CD4-positive, alpha-beta T cell treated with Interleukin-4 for 1 hour (primary cell): ENCODE measurements at places on chromosomes 7 and 10.
A peak's percentile ranks its signal among the peaks of the same experiment; 100 is the strongest.

DNA sequence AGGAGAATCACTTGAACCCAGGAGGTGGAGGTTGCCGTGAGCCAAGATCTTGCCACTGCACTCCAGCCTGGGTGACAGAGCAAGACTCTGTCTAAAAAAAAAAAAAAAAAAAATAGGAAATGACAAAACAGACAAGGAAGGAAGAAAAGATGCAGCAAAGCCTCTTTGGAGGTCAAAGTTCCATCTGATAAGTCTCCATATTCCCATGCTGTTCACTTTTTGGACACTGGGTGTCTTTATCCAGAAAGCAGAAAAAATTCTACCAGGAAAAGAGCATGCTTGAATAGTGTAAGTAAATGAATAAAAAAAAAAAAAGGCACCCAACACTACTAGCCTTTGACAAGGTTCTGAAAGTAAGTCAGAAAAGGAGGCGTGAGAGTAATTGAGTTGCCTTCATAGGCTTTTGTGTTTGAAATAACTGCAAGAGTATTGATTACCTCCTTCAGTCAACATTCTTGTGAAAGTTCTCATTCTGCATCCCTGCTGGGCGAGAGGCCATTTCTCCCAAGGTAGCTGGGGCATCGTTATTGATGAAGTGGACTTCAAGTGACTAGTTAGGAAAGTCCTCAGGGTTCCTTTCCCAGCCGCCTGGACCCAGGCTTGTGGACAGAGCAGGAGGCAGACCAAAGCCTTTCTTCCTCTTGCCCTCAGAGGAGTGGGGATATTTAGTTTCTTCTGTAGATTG lies 133.3 kb upstream of the KIF5B start:
- no peak for DNase-seq

DNA sequence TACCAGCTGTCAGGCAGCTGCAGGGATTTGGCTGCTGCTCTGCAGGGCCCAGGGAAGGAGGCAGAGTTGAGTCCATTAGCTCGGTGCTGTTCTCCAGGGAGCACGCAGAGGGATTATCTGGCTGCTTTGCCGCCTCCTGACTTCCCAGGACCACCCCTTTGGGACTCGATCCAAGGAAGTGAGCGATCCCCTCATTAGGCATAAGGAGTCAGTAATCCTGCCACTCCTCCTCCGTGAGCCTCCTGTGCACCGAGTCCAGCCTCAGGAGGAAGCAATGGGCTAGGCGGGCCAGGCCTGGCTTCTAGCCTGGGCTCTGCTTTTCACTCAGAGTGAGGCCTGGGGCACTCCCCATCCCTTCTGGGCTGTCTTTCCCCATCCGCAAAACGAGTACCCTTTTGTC lies 417.9 kb downstream of the RPS24 start:
- no peak for DNase-seq

- no peak for DNase-seq
Observed at GRCh38 chr10:71747551-71748523, 25.5 kb downstream of the VSIR start.

DNA sequence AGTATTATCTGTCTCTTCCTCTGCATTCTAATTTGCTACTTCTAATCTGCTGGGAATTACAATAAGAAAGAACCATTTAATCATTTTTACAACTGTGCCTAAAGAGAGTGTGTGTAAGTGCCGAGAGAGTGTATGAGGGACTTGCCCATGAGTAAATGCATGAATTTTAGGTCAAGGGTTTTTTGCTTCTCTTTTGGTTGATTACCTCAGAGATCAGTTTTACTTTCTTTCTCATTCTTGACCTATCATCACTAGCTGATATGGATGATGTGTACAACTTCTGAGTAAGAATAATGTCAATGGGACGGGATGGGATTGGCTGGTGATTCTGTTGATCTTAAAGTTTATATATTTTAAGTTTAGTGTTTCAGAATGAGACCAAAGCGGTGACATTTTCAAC lies 47.8 kb downstream of the IKZF1 start:
- peak; percentile 93 for DNase-seq

DNA sequence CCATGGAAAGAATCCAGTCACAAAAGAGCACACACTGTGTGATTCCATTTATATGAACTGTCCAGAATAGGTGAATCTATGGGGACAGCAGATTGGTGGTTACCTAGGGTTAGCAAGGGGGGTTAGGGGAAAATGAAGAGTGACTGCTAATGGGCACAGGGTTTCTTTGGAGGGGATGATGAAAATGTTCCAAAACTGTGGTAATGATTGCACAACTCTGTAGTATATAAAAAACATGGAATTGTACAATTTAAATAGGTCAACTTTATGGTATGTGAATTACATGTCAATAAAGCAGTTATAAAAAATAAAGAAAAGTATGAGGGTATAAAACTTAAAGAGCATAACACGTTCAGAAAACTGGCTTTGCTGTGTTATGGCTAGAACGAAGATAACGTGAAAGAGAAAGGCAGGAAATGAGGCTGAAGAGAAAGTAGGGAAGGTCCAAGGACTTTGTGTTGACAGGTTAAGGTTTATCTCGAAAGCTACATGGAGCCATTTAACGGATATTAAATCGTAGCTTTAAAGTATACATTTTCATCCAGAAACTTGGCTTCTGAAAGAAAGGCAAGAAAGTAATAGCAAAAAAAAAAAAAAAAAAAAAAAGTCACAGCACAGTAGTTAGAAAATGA lies 26.4 kb upstream of the MSS51 start:
- no peak for DNase-seq

DNA sequence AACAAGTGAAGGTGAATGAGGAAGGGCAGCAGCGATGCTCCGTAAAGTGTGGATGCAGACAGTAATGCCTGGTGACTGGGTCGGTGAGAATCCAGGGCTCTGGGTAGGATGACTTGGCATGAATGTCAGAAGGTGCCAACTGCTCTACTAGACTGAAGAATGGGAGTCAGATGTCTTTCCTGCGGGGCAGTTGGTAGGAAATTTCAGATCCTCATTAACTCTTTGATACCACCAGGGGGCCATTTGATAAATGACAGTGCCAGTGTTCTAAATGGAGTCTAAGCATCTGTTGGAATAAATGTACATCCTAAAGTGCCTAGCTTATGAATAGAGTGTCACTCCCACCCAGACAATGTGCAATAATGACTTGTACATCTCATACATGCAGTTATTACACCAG lies 462.0 kb downstream of the GRM8 start:
- no peak for DNase-seq

DNA sequence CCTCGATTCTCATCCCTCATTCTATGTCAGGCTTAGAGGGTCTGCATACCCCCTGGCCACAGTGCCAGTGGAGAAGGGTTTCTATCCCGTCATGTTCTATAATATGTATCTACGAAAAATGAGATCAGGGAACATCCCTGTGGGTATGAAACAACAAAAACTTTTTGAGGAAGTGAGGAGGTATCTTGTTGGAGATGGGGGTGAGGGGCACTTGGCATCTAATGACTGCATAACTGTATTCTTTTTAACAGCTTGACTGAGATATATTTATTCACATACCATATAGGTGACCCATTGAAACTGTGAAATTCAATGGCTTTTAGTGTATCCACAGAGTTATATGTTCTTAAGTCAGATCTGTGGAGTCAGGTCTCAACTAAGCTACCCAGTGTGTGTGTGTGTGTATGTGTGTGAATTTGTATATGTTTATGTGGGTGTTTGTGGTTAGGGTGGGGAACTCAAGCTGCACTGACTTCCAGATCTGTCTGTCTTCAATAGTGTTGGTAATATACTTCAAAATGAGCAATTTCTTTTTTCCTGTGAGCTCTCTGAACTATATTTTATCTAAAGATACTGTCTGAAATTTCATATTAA lies 528.9 kb downstream of the CNTNAP2 start:
- DNase-seq = no peak

GRCh38 chr7:108497082-108497725 lies 28.7 kb downstream of the PNPLA8 start:
- peak; percentile 47 for DNase-seq

GRCh38 chr7:87220734-87221215 lies 1.2 kb upstream of the TMEM243 start:
- no peak for DNase-seq

DNA sequence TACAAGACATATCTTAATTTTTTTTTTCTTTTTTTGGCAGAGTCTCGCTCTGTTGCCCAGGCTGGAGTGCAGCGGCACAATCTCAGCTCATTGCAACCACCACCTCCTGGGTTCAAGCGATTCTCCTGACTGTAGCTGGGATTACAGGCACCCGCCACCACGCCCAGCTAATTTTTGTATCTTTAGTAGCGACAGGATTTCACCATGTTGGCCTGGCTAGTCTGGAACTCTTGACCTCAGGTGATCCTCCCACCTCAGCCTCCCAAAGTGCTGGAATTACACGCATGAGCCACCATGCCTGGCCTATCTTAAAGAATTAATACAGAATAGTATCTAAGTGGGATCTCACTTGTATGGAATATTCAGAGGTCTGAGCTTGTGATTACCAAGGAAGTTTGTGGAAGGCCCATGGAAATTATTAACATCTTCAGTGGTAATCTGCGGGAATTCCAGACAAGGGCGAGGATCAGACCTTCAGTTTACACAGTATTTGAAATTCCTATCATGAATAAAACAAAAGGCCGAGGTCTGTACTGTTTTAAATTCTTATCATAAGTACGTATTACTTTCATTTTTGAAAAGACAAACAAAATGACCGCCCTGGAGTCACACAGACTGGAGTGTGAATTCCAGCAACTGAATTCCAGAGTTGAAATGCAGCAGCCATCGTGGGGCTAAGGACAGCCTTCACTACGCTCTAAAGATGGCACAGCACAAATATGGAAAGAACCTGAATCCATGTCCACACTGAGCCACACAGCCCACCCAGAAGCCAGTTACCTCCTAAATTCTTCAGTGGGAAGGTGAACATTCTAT lies 16.7 kb downstream of the GPRIN2 start:
- DNase-seq = no peak

- no peak for DNase-seq
Observed at GRCh38 chr10:31669357-31669756, 259.3 kb downstream of the ARHGAP12 start.

DNA sequence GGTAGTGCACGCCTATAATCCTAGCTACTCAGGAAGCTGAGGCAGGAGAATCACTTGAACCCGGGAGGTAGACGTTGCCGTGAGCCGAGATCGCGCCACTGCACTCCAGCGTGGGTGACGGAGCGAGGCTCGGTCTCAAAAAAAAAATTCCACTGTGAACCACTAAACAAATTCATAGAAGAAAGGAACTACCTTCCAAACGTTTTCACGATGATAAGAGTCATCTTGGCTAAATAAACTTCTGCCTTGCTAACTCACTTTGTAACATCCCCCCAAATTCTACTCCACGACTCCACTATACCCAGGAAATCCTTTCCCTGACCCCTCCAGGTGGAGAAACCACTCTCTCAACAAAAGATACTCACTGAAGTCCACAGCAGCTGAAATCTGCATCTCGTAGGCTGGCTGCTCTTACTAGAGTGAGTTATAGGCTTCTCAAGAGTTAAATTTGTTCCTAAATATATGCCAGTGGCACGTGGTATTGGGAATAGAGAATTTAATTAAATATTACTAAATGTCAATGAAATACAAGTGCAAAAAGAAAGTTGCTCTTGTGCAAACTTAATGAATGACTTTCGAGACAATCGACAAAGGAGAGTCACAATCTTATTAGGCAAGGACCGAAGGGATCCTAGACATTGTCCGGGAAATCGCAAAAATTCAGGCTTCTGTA lies 1.6 kb upstream of the GTF2I start:
- DNase-seq = no peak
